ENCODE measurements at places on chromosomes 3 and 15.

DNA sequence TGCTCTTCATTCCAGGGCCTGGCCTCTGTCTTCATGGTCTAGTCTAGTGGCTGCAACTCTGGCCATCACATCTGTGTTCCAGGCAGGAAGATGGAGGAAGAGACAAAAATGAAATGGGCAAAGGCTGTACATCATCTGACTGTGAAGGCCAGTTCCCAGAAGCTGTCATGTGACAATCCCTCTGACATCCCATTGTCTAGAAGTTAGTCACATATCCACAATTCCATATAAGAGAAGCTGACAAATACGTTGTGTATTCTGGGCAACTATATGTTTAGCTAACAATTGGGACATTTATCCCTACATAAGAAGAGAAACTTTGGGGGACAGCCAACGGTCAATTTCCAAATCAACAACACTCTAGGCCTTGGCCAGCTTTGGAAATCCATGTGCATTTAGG lies 34.5 kb upstream of the C3orf70 start:
- DNase-seq, result no peak

DNA sequence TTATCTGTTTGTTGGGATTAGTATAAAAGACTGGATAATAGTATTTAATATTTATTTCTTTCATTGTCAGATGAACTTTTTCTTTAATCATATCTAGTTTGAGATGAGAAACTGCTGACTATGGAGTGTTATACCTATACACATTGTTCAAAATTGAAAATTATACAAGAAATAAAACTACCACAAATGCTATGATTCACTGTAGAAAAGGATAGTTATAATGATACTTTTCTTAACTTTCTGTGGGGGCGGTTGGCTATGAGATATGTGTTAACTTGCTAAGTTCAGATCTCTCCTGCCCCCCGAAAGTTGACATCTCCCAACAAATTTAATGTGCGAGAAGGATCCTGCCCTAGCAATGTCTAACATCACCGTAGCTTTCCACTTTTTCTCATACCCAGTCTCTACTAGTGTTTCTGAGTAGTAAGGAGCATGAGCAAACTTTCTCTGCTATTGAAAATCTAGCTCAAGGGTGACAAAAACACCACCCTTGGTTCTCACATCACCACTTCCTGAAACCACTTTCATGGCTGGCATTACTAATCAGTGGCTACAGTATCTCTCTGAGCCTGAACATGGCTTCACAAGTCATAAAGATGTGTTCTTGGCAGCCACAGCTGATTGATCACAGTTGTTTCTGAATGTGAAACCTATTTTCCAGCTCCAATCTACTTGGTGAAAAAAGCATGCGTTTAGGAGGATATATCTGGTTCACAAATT lies 15.8 kb upstream of the SAMMSON start:
- DNase-seq, result no peak

DNA sequence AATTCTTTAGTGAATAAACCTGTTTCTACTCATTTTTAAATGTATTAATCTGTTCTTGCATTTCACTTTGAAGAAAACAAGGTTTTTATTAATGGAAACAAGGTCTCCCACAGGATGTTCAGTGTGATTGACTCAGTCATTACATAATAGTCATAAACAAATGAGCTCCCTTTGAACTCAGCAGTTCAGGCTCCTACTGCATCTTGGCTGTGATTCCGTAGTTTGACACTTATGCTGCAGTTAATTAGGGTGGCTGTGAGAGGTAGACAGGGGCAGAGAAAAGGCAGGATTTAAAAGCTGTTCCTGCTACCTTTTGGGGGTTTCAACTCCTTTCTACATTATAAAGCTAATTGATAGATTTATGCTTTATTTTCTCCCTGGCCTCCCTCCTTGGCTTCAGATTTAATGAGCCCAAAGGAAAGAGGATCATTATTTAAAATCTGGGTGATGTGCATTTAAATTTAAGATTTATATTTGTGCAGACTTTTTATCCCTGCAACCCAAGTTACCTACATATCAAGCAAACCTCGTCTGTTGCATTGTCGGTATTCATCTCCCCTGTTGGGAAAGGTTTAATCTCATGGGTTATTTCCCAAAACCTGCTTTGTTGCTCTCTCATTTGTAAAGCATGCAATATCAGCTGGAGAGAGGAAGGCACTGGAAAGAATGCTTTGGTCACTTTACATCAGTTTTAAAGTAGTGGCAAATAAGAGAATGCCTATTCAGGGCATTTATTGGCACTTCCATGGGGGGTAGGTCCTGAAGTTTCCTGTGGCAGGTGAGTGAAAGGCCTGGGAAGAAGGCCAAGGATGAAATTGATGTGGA lies 345.0 kb upstream of the NR2E3 start:
- DNase-seq, result no peak

- no peak for DNase-seq
Measured at GRCh38 chr3:108096532-108097321, 5.9 kb upstream of the CD47 start.

DNA sequence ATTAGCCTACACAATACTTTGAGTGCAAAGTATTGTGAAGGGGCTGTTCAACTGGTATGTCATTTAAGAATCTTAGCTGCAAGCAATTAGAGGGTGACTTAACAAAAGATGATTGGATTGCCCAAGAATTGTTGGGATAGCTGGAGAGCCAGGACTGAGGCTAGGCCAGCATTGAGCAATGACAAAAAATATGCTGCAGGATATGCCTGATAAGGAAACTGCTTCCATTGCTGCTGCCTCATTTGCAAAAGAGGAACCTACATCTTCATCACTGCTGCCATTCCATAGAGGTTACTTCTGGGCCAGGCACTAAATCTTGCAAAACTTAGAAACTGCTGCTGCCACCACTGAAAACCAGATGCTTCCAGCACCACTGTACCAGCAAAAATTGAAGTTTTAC lies 108.0 kb upstream of the TBC1D5 start:
- DNase-seq, result no peak

- DNase-seq, result no peak
Measured at GRCh38 chr3:47003056-47003410, 23.6 kb downstream of the NBEAL2 start.

GRCh38 chr15:69805248-69805953 lies 292.3 kb downstream of the TLE3 start:
- no peak for DNase-seq

- DNase-seq, result no peak
Measured at GRCh38 chr3:32102289-32102688, 4.1 kb upstream of the GPD1L start.

- DNase-seq, result no peak
Measured at GRCh38 chr3:50412231-50412754, 53.0 kb upstream of the TMEM115 start.

DNA sequence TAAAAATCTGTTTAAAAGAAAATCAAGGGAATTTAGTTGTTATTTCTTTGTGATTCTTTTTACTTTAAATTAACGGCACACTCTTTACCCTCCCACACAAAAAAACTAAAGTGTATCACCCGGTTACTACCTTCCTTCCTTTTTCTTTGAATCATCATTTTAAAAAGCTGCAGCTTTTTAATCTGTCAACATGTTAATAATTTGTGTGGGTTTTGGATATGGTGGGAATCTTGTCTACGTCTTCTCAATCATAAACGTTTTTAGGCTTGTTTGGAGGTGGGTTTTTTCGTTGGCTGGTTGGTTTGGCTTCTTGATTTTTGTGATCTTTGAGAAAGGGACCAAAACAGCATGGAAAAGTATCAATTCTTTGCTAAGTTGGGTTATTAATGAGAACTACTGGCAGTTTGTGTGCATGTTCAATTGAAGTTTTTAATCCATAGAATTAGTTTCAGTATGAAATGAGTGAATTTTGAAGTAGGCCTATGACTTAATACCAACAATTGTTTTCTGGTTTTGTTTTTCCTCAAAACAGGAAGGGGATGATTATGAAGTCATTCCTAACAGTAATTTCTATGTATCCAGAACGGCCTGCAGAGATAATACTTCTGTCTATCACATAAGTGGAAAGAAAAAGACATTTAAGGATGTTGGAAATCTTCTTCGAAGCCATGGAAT lies 4.5 kb downstream of the SMC4 start:
- DNase-seq, result no peak

- DNase-seq, result no peak
Measured at GRCh38 chr3:148789146-148789545, 38.5 kb upstream of the CPB1 start.

DNA sequence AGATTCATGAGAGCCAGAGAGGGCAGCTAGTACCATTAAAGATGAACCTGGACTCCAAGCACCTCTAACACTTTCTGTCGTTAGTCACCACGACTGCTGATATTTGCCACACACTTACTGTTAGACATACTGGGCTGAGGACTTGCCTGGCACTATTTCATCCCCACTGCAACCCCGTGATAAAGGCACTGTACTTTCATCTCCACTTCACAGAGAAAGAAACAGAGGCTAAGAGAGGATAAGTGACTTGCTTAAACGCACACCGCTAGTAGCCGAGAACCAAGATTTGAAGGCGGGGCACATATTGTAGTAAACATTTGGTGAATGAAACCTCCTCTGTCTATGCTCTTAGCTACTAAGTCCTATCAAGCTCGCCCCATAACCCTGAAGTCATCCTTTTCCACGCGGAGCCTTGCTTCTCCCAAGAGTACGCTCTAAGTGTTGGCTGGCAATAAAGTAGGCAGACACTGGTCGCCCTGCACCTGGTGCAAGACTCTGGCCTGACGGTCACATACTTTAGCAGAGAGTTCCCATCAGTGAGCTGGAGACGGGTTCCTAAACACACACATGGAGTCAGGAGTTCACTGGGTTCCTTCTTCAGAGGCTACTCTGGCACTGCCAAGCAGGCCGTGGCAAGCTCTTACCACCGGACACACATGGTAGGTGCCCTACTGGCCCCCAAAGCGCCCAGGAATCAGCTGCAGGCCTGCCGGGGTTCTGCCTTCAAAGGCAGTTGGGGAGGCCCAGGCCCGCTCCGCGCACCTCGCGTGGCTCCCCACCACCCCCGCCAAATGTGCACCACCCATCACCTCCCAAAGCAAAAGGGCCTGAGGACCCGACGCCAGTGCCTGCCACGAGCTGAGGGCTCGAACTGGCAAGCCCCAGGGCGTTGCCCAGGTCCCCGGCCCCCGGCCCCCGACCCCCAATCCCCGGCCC lies 951 bp downstream of the POMGNT2 start:
- DNase-seq, result no peak

DNA sequence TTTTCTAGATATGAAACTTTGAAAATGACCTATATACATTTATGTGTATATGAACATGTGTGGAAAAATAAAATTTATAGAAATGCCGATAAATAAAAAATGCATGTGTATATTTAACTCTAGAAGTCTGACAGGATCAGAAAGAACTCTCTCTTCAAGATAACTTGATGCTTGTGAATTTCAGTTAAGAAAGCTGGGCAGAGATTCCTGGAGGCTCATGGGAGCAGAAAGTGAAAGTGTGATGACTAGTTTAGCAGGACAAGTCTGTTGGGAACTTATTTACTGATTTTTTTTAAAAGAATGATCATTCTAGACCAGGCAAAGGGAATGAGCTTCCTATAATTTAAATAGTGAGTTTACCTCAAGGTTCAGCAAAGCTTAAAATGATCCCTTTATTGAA lies 81.5 kb upstream of the KCNAB1 start:
- DNase-seq, result no peak

DNA sequence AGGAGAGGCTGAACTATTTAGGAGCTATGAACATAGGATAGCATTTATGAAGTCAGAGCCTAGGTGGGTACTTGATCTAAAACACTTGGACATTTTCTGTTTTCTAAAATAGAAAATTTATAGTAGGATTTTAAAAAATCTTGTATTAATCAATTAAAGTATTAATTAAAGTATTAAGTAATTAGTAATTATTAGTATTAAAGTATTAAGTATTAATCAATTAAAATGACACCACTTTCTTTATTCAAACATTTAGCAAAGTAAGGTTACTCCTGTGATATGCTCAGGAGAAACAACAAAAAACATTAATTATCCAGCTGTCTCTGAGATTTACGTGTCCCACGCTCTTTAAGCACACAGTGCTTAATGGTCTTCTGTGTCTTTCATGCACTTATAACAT lies 32.2 kb downstream of the CHCHD4 start:
- DNase-seq, result no peak
